ENCODE measurements at places on chromosomes 4 and X. TPM values are rescaled to one million over a fixed set of nuclear protein-coding genes. Genes with fewer than 3 reads are reported as not detected.

Gene PPEF1
- 0.29 TPM for total RNA-seq

Gene ZMAT1
- total RNA-seq: 5.1 TPM

Gene VMA21
- 23.7 TPM for total RNA-seq

Gene CCDC110
- 5.1 TPM for total RNA-seq

Gene BEX5
- total RNA-seq: 2.0 TPM

Gene ETDB
- not detected for total RNA-seq

Gene GABRE
- total RNA-seq: 5.0 TPM

Gene PRR32
- not detected for total RNA-seq

Gene SEC24B
- total RNA-seq: 46.5 TPM

Gene SPARCL1
- 2,231 TPM for total RNA-seq

DNA sequence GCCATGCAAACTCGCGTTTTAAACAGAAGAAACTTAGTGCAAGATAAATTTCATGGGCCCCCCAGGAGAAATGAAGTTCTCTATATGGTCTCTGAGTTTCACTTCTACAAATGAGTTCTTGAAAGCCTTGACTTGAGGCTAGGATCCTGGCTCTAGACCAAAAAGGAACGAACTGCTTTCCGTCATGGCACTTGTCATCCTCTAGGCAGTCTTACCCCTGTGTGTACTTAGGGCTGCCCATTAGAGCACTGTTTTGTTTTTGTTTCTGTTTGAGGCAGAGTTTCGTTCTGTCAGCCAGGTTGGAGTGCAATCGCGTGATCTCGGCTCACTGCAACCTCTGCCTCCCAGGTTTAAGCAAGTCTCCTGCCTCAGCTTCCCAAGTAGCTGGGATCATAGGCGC is 29.0 kb downstream of the RNF4 start:
- peaks cover 9% of the 10 kb centered on the region for H3K4me1 ChIP-seq
- H3K27me3 ChIP-seq: no peaks in the 10 kb centered on the region
- peaks cover 79% of the 10 kb centered on the region for H3K36me3 ChIP-seq
- H3K27ac ChIP-seq: no peak overlapping the region
- H3K4me3 ChIP-seq: no peak overlapping the region

- no peak overlapping the region for H3K4me3 ChIP-seq
- no peaks in the 10 kb centered on the region for H3K36me3 ChIP-seq
- DNase-seq: no peak
- no peaks in the 10 kb centered on the region for H3K27me3 ChIP-seq
These were observed 39.3 kb downstream of the GASK1B start for GRCh38 chr4:158133551-158133950.

- no peaks in the 10 kb centered on the region for H3K27me3 ChIP-seq
- H3K4me1 ChIP-seq: no peaks in the 10 kb centered on the region
- H3K27ac ChIP-seq: no peak overlapping the region
- H3K36me3 ChIP-seq: no peaks in the 10 kb centered on the region
- DNase-seq: no peak
These were observed 378.3 kb upstream of the NDST4 start for GRCh38 chr4:115491686-115492085.

- no peak overlapping the region for H3K4me3 ChIP-seq
- no peaks in the 10 kb centered on the region for H3K27me3 ChIP-seq
- no peaks in the 10 kb centered on the region for H3K36me3 ChIP-seq
- H3K4me1 ChIP-seq: no peaks in the 10 kb centered on the region
- DNase-seq: no peak
- H3K27ac ChIP-seq: no peak overlapping the region
These were observed 460.7 kb upstream of the RPS6KA3 start for GRCh38 chrX:20727447-20727846.

DNA sequence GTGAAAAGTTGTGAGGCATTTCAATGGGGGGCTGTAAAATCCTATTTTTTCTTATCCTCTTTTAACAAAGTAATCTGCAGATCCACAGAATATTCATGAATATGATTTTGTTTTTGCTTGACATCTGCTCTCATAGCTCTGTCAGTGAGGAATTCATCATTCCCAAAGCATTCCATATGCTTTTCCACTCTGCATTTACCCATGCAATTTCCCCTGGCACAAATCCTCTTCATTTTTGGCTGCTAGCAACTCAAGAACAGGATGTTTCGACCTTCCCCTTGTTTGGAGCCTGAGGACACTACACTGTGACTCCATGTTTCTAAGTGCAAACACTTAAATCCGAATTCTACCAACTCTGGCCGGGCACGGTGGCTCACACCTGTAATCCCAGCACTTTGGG is 48.5 kb downstream of the KLHL15 start:
- H3K27me3 ChIP-seq: no peaks in the 10 kb centered on the region
- no peaks in the 10 kb centered on the region for H3K4me1 ChIP-seq
- DNase-seq: no peak
- H3K36me3 ChIP-seq: no peaks in the 10 kb centered on the region
- no peak overlapping the region for H3K4me3 ChIP-seq

GRCh38 chr4:7266525-7267292 is 74.4 kb downstream of the SORCS2 start:
- no peaks in the 10 kb centered on the region for H3K36me3 ChIP-seq
- no peaks in the 10 kb centered on the region for H3K27me3 ChIP-seq
- no peaks in the 10 kb centered on the region for H3K4me1 ChIP-seq
- no peak overlapping the region for H3K27ac ChIP-seq

DNA sequence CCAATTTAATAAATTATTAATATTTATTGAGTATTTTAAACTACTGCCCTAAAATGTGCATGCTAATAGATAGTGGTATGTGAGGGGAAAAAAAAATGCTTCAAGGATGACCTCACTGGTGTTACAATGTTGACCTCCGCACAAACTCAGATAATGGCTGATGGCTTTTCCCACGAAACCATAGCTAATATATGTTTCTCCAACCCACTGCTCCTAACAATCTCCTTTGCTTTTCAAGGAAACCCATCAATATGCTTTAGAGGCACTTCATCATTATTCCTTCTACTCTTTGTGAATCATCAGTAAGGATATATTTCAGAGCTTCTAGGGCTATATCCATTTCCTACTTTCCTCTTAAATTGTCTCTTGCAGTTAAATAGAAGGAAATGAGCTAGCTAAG is 1752.0 kb upstream of the TENM3 start:
- H3K27ac ChIP-seq: no peak overlapping the region
- H3K27me3 ChIP-seq: no peaks in the 10 kb centered on the region
- no peaks in the 10 kb centered on the region for H3K4me1 ChIP-seq
- no peak for DNase-seq

DNA sequence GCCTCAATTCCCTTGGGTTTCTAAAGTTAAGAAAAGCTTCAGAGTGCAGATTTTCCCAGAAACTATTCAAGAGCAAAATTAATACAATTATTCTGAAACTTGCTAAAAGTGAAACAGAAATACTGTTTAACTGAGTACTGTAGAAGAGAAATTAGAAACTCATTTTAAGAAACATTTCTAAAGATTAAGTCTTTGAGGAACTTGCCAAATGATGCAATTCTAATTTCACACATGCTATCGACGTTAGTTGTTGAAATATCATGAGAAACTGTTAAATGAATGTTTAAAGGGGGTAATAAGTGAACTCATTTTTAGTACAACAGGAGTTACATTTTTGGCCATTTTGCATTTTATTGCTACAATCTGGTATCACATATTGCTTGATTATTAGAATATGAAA is 125.3 kb upstream of the MAOA start:
- no peaks in the 10 kb centered on the region for H3K36me3 ChIP-seq
- H3K27ac ChIP-seq: no peak overlapping the region
- no peak overlapping the region for H3K4me3 ChIP-seq
- no peaks in the 10 kb centered on the region for H3K27me3 ChIP-seq
- DNase-seq: no peak

GRCh38 chr4:14130551-14130950 is 503.0 kb upstream of the BOD1L1 start:
- H3K4me3 ChIP-seq: no peak overlapping the region
- H3K4me1 ChIP-seq: no peaks in the 10 kb centered on the region
- no peaks in the 10 kb centered on the region for H3K27me3 ChIP-seq
- DNase-seq: no peak
- no peak overlapping the region for H3K27ac ChIP-seq
- H3K36me3 ChIP-seq: no peaks in the 10 kb centered on the region

GRCh38 chr4:5712931-5713330 is 1.9 kb downstream of the EVC start:
- no peak for DNase-seq
- H3K4me3 ChIP-seq: no peak overlapping the region
- H3K27me3 ChIP-seq: no peaks in the 10 kb centered on the region
- peaks cover 46% of the 10 kb centered on the region for H3K4me1 ChIP-seq

GRCh38 chr4:81550388-81550859 is 78.7 kb upstream of the RASGEF1B start:
- peaks cover 15% of the 10 kb centered on the region for H3K4me1 ChIP-seq
- H3K27me3 ChIP-seq: no peaks in the 10 kb centered on the region
- DNase-seq: no peak
- no peak overlapping the region for H3K4me3 ChIP-seq

- H3K36me3 ChIP-seq: no peaks in the 10 kb centered on the region
- no peak overlapping the region for H3K4me3 ChIP-seq
- H3K27me3 ChIP-seq: no peaks in the 10 kb centered on the region
- DNase-seq: no peak
- H3K4me1 ChIP-seq: peaks cover 9% of the 10 kb centered on the region
- H3K27ac ChIP-seq: no peak overlapping the region
These were observed 2.3 kb upstream of the MSL3 start for GRCh38 chrX:11755724-11756123.

GRCh38 chr4:138177278-138177968 is 64.7 kb downstream of the SLC7A11 start:
- peaks cover 30% of the 10 kb centered on the region for H3K4me1 ChIP-seq
- no peaks in the 10 kb centered on the region for H3K36me3 ChIP-seq
- DNase-seq: no peak

DNA sequence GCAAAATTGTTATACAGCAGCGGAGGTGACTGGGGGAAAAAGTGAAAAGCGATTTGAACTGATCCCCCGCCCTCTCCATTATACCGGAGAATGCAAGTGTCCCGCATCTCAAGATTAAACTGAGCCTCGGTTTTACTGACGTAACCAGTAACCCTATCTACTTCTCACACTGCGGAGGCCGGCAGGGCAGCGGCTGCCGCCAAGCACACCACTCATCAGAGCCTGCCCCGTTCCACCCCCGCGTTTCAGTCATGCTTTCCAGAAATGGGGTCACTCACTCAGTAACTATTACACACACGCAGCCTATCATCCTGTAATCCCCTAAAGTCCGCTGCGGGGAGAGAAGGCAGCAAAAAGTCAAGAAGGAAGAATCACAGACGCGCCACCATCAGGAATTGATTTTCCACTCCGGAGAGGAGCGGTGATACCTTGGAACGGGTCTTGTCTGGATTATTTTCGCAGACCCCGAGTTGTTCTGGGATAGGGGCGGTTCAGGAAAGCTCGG is 1.4 kb downstream of the RPS6KA3 start:
- no peaks in the 10 kb centered on the region for H3K4me1 ChIP-seq
- H3K27me3 ChIP-seq: no peaks in the 10 kb centered on the region
- H3K27ac ChIP-seq: peak overlapping the region; percentile 83
- H3K36me3 ChIP-seq: no peaks in the 10 kb centered on the region

- no peak for DNase-seq
- H3K4me1 ChIP-seq: peaks cover 6% of the 10 kb centered on the region
- peak overlapping the region; percentile 38 for H3K4me3 ChIP-seq
- H3K27me3 ChIP-seq: no peaks in the 10 kb centered on the region
These were observed 220.1 kb downstream of the AFAP1 start for GRCh38 chr4:7719354-7720174.

- no peaks in the 10 kb centered on the region for H3K4me1 ChIP-seq
- DNase-seq: no peak
- no peak overlapping the region for H3K27ac ChIP-seq
These were observed 450.8 kb downstream of the GRXCR1 start for GRCh38 chr4:43343298-43343697.

GRCh38 chr4:168666531-168666930 is 169.7 kb downstream of the PALLD start:
- no peaks in the 10 kb centered on the region for H3K36me3 ChIP-seq
- H3K27ac ChIP-seq: no peak overlapping the region
- peaks cover 6% of the 10 kb centered on the region for H3K4me1 ChIP-seq
- no peak overlapping the region for H3K4me3 ChIP-seq

DNA sequence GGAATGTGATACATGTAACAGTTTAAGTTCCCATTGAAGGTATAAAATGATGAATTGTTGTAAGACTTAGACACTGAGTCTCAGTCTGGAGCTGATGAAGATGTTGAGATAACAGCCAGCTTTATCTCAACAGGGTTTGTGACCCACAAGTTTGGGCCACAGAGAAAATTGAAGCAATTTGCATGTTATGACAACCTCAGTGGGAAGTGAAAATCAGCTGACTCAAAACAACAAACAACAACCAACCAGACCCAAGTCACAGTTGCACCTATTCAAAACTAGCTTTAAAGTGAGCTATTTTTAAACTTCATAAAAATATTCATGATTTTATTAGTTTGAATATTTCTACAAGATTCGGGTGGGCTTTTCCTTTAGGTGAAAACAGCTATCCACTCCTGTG is 8.0 kb downstream of the SFRP2 start:
- no peaks in the 10 kb centered on the region for H3K27me3 ChIP-seq
- H3K4me1 ChIP-seq: no peaks in the 10 kb centered on the region
- DNase-seq: no peak
- H3K36me3 ChIP-seq: no peaks in the 10 kb centered on the region
- no peak overlapping the region for H3K4me3 ChIP-seq

DNA sequence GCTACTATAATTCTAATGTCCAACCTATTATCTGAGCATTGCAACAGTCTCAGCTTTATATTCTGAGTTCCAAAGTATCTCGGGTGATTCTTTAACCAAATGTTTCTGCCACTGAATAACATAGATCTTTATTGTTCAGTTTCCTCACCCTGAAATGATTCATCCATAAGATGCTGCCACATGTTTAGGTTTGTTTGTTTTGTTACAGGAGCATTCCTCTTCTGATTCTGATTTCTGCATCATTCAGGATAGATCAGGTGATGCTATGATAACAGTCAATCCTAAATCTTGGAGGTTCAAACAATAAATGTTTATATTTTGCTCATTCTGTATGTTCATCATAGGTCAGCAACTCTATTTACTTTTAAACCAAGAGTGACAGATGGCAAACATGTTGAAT is 927.6 kb downstream of the PCDH7 start:
- H3K36me3 ChIP-seq: no peaks in the 10 kb centered on the region
- no peaks in the 10 kb centered on the region for H3K27me3 ChIP-seq
- H3K4me1 ChIP-seq: no peaks in the 10 kb centered on the region

DNA sequence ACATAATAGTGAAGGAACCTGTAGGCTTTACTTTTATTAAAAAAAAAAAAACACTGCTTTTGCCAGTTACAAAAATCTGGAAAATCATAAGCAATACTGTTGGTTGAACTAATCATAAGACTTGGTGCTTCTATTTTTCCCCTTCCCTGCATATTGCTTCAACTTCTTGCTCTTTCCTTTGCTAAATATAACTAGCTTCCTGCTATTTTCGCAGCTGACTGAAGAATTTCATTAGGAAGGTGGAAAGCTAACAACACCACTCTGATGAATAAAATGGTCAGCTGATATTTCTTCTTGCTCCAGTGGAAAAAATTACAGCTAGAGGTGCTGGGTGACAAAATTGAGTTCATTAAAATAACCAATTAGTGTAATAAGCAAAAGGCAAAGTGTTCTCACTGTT is 39.3 kb downstream of the MEPE start:
- no peaks in the 10 kb centered on the region for H3K27me3 ChIP-seq
- no peak overlapping the region for H3K27ac ChIP-seq
- no peak for DNase-seq
- H3K4me3 ChIP-seq: no peak overlapping the region
- no peaks in the 10 kb centered on the region for H3K4me1 ChIP-seq

GRCh38 chr4:16862697-16863096 is 35.7 kb downstream of the LDB2 start:
- H3K27me3 ChIP-seq: no peaks in the 10 kb centered on the region
- no peak for DNase-seq
- no peak overlapping the region for H3K27ac ChIP-seq
- no peaks in the 10 kb centered on the region for H3K36me3 ChIP-seq

- no peak for DNase-seq
- H3K27ac ChIP-seq: no peak overlapping the region
- H3K4me3 ChIP-seq: no peak overlapping the region
- no peaks in the 10 kb centered on the region for H3K27me3 ChIP-seq
- peaks cover 38% of the 10 kb centered on the region for H3K4me1 ChIP-seq
These were observed 103.0 kb upstream of the KLF3 start for GRCh38 chr4:38560768-38561558.
